ENCODE measurements at places on chromosomes 16 and 17. TPM values are rescaled to one million over a fixed set of nuclear protein-coding genes. Genes with fewer than 3 reads are reported as not detected.

DNA sequence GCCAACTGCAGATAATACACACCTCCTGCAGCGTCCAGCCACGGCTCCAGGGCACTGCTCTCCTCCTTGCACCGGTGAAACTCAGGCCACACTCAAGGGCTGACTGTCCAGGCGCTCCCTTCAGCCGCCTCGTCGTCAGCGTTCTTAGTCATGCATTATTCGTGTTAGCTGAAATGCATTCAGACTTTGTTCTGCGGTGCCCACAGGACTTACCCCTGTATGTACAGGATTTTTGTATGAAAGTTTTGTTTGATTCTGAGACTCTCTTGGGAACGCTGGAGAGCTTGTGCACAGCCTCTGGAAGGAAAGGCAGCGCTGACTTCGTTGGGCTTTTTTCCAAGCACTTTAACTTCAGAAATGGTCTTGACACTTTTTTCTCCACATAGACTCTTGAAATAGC lies 22.1 kb downstream of the CIBAR2 start:
- H3K4me3 ChIP-seq: peak overlapping the region; percentile 34
- no peaks in the 10 kb centered on the region for H3K36me3 ChIP-seq
- H3K27me3 ChIP-seq: peaks cover 11% of the 10 kb centered on the region
- peaks cover 13% of the 10 kb centered on the region for H3K4me1 ChIP-seq
- peak; percentile 37 for DNase-seq

Gene OGFOD3
- 31.2 TPM for total RNA-seq

- no peaks in the 10 kb centered on the region for H3K36me3 ChIP-seq
- no peaks in the 10 kb centered on the region for H3K4me1 ChIP-seq
- no peak overlapping the region for H3K4me3 ChIP-seq
- no peak for DNase-seq
- H3K27me3 ChIP-seq: no peaks in the 10 kb centered on the region
These were observed 139.4 kb upstream of the ERCC4 start for GRCh38 chr16:13780406-13781168.

DNA sequence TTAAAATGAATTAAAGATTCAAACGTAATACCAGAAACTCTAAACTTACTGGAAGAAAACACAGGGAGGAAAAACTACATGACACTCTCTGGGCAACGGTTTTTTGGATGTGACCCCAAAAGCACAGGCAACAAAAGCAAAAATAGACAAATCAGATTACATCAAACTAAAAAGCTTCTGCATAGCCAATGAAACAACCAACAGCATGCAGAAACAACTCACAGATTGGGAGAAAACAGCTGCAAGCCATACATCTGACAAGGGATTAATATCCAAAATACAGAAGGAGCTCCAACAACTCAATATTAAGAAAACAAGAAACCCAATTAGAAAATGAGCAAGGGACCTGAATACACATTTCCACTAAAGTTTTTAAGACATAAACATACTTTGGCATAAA lies 69.2 kb upstream of the ALOX12 start:
- H3K27me3 ChIP-seq: no peaks in the 10 kb centered on the region
- H3K4me3 ChIP-seq: no peak overlapping the region
- peaks cover 11% of the 10 kb centered on the region for H3K36me3 ChIP-seq
- DNase-seq: no peak
- peaks cover 30% of the 10 kb centered on the region for H3K4me1 ChIP-seq
- H3K27ac ChIP-seq: peak overlapping the region; percentile 19

Gene SLFN12L
- total RNA-seq: not detected
